ENCODE measurements at places on chromosomes 6 and 20. TPM values are rescaled to one million over a fixed set of nuclear protein-coding genes. Genes with fewer than 3 reads are reported as not detected.

The CYP39A1 gene
- total RNA-seq = 2.3 TPM

The PLN gene
- 0.47 TPM for total RNA-seq

The SDCBP2 gene
- total RNA-seq = 2.0 TPM

The CST3 gene
- 104 TPM for total RNA-seq

The C20orf204 gene
- 1.2 TPM for total RNA-seq

The PNLDC1 gene
- total RNA-seq = not detected

The BLTP3A gene
- 6.1 TPM for total RNA-seq

The TTK gene
- 4.2 TPM for total RNA-seq

The C6orf89 gene
- 36.2 TPM for total RNA-seq

The HLA-B gene
- total RNA-seq = 34.3 TPM

The FKBP1C gene
- 0.31 TPM for total RNA-seq

The CARMIL1 gene
- 30.4 TPM for total RNA-seq

The PHIP gene
- 78.0 TPM for total RNA-seq

The ETV7 gene
- not detected for total RNA-seq

The CST4 gene
- not detected for total RNA-seq
